ENCODE measurements at places on chromosomes 7 and 10.

DNA sequence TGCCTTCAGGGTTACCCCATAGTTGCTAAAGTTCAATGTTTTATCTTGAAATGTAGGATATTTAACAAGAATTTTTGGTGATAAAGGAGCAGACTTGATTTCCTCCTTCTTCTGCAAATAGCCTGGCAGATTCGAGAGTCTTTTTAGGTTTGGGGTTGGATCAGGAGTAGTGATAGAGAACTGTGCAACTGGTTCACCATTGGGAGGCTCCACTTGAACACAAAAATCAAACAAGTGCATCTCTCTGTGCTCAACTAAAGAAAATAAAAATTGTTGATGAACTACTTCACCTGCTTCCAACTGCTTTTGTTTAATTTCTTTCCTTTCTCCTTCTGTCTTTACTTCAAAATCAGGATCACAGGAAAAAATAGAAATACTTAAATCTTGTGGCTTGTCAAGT is 58.5 kb downstream of the MACC1 start:
- no peak for DNase-seq

GRCh38 chr7:106823631-106824030 is 41.5 kb upstream of the PIK3CG start:
- no peak for DNase-seq

- no peak for DNase-seq
These were observed 341.9 kb downstream of the PLXDC2 start for GRCh38 chr10:20158086-20158485.

DNA sequence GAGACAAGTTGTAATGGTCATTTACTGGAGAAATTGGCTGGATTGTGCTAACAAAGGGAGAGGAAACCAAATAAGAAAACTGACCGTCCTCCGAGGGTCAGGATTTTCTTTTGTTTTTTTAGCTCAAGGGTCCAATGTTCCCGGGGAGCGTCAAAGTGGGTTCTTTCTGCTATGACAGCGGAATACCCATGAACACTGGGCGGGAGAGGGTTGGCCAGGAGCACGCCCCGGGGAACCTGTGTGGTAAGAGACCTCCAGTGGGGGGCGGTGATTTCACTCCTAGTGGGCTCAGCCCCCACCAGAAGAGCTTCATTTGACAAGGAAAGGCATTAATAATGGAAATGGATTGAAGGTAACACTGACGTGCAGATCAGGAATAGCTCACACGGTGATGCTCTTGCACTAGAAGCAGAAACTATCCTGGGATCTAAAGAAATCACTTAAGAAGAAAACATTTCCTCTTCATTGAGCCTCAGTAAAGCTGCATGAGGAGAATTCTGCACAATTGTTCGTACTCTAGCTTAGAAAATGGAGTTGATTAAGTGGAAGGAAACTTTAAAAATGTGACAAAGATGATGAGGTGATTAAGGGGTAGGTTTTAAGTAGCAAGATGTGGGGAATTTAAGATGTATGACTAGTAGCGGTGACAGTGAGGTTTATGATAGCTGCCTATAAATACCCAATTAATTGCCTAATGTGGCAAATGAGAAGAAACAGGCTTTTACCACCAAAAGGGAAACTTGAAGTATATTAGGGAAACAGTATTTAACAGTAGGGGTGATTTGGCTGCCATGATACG is 627.2 kb downstream of the SUGCT start:
- no peak for DNase-seq

GRCh38 chr7:105678811-105679495 is 97.7 kb upstream of the EFCAB10 start:
- DNase-seq = no peak

DNA sequence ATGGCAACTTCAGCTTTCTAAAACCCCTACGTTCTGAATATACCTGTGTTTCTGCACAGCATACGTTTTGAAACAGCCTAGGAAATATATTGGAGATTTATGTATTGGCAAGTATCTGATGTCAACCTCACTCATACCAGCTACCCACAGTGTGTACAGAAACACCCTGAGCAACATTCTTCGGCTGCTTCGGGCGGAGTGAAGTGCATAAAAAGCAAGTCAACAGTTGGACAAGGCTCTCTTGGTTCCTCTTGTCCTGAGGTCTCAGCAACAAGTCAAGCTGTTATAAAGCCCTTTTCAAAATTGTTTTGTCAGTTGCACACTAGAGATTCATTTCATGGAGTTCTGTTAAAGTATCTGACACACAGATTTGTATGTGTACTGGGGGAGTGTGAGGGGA is 40.0 kb upstream of the PAPSS2 start:
- no peak for DNase-seq

GRCh38 chr10:132632091-132632561 is 94.5 kb downstream of the INPP5A start:
- no peak for DNase-seq

DNA sequence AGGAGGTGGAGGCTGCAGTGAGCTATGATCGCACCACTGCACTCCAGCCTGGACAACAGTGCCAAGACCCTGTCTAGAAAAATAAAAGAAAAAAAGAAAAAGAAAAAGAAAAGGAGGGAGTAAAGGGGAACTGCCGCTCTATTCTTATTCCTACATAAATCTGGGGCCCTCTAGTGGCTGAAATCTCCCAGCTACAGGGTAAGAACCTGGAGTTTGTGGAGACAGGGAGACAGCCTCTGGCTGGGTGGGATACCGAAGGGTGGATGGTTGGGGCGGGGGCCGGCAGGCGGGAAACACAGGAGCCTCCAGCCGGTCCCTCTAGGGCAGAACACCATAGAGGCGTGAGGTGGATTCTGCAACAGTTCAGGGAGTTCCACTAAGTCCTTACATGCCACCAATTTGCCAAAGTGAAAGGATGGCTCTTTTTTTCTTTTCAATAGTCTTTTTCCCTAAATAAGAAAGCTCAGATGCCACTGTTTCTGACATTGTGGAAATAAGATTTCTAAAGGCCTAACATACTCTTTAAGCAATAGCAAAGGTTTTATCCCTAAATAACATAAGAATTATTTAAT is 117.3 kb downstream of the SVIL start:
- no peak for DNase-seq
